Activated naive CD4-positive, alpha-beta T cell treated with Interleukin-2 at 50 U/mL for 16 hours (primary cell): ENCODE measurements at places on chromosomes 3 and 15.

DNA sequence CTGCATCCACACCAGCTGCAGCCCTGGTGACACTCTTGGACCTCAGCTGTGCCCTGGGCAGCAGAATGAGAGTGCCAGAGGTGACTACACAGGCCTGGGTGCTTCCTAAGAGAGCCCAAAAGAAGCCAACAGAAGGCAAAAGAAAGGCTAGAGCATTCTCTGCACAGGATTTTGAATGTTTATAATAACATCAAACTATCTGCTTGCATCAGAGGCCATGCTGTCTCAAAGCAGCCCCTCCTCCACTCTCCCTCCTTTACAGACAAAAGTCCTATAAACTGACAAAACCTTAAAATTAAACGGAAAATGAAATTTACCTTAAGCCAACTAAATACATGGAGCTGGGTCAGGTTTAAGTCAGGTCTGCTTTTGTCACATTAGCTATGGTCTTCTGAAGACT lies 95.6 kb downstream of the ETFA start:
- DNase-seq = no peak

GRCh38 chr15:39963786-39964185 lies 29.9 kb downstream of the EIF2AK4 start:
- DNase-seq = no peak

GRCh38 chr3:148205977-148206376 lies 491.7 kb upstream of the AGTR1 start:
- DNase-seq = no peak

- DNase-seq = no peak
These were observed 11.6 kb downstream of the SCN5A start for GRCh38 chr3:38637906-38638305.

GRCh38 chr3:58670506-58671135 lies 4.0 kb upstream of the FAM3D start:
- no peak for DNase-seq

DNA sequence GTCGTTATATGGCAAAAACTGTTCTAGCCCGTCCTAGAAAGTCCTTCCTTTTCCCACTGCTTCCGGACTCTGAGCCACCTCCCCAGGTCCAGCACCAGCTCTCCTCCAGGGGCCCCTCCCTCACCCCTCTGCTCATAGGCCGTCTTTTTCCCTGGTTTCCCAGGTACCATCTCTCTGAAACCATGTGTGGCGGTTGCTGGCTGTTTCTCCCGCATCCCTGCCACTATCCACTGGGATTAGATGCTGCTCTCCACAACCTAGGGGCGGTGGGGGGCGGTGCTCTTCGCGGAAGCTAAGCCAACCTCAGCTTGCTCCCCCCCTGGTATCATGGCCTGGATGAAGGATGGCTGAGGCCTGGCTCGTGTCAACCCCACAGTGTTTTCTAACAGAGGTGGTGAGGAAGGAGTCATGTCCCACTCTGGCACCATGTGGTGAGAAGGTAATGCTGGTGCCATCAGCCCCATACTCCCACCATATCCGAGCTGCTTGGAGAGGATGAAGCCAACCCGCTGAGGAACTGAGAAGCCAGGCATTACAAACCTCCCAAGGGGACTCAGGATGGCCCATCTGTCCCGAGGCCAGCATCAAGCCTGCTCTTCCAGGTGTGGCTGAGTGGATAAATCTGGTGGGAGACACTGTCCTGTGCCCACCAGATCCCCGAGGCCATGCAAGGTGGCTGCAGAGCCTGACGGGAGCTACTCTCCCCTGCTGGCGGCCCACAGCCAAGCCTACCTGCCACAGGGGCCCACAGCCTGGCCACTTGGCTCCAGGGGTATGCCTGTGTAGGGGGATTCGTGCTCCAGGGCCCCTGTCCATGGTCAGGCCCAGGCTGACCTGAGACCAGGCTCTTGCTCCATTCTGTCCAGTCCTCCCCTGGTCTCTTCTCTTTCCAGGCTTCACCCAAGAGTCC lies 27.9 kb upstream of the SLC41A3 start:
- DNase-seq = no peak
